Peyer's patch (tissue), 4 donors: ENCODE measurements at places on chromosomes 4 and X.

GRCh38 chr4:40980318-40980883 is 230.6 kb downstream of the NSUN7 start:
- DNase-seq, result no peak

- no peak for DNase-seq
These were observed 79.0 kb downstream of the CRMP1 start for GRCh38 chr4:5813882-5814255.

DNA sequence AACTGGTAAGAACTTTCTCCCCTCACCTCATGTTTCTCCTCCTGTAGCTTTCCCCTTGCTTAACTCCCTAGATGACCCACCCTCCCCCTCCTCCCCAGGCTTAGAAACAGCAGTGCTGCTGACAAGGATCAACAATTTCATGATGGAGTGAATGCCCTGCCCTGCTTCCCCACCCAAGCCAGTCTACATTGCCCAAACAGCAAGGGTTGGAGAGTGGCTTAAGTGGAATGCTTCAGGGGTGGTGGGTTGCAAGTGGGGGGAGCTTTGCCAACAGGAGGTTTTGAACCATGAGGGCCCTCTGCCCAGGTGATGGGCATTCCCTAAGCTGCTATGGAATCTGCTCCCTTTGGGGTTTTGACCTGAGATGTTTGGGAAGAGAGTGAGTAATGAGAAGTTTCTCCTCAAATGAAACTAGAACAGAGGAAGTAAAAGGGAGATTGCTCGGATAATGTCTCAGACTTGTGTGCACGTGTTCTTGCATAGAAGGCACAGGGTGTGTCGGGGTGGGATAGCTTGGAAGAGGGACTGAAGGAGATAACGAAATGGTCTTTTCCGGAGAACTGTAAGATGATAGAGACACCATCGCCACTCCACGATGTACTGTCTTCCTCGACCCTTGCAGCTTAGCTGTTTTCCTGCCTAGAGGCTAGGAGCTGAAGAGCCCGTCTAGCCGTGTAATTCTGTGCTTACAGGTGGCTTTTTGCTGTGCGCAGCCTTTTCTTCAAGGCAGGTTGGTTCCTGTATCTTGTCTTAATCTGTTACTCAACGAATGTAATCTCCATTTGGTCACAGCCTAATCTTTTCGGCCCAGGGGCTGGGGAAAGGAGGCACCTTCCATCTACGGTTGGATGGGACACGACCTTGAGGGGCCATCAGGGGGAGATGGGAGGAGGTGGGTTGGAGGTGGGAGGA is 10.1 kb downstream of the GDPD2 start:
- no peak for DNase-seq

- DNase-seq, result no peak
These were observed 20.4 kb downstream of the APOOL start for GRCh38 chrX:85024044-85024443.

DNA sequence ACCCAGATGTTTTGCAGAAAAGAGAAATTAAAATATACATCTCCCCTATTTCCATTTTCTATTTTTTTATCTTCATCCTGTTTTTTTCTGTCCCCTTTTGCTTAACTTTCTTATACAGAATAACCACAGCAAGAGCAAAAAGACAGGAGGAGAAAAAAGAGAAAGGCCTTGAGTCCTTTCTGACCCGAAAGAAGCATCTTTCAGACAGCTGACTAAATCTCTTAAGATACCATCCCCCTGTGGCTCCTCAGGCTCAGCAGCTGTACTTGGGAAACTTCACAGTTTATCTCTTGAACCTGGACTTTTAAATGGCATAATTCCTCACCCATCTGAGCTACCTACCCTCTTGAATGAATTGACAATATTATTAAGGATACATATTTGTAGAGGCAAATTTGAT is 100.2 kb downstream of the FIP1L1 start:
- DNase-seq, result no peak

- DNase-seq, result no peak
These were observed 61.7 kb downstream of the PPARGC1A start for GRCh38 chr4:23828020-23828715.

DNA sequence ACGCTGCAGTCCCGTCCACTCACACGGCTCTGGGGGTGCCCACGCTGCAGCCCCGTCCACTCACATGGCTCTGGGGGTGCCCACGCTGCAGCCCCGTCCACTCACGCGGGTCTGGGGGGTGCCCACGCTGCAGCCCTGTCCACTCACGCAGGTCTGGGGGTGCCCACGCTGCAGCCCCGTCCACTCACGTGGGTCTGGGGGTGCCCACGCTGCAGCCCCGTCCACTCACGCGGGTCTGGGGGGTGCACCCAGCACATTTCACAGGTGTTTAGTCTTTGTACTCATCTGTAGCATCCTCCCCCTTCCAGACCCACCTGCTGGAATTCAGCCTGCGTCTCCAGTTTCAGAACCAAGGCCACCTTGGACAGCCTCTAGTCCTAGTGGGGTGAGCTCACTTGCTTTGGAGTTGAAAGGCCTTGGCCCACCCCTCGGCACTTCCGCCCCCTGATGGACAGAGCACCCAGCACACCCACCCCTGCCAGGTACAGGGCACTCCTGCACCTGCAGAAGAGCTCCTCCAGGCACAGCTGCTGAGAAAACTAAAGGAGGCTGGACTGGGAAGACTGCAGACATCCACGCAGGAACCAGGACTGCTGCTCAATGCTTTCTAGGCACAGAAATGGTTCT is 73.0 kb downstream of the ABLIM2 start:
- DNase-seq, result no peak

GRCh38 chr4:40055863-40056715 is 561 bp upstream of the N4BP2 start:
- peak; percentile 79 for DNase-seq

GRCh38 chrX:145002771-145003170 is 244.5 kb upstream of the SPANXN1 start:
- no peak for DNase-seq

GRCh38 chr4:121199742-121200561 is 35.8 kb upstream of the TNIP3 start:
- DNase-seq, result peak; percentile 51
